ENCODE measurements at places on chromosomes 2 and 18.

GRCh38 chr2:191150230-191150599 is 579 bp downstream of the STAT4 start:
- H3K27ac ChIP-seq = peak overlapping the region; percentile 97
- H3K4me3 ChIP-seq = peak overlapping the region; percentile 92
- H3K4me1 ChIP-seq = peaks cover 71% of the 10 kb centered on the region
- H3K27me3 ChIP-seq = no peaks in the 10 kb centered on the region
- peaks cover 47% of the 10 kb centered on the region for H3K36me3 ChIP-seq

- peaks cover 59% of the 10 kb centered on the region for H3K27me3 ChIP-seq
- H3K4me1 ChIP-seq = peaks cover 22% of the 10 kb centered on the region
- DNase-seq = peak; percentile 81
- H3K4me3 ChIP-seq = peak overlapping the region; percentile 9
Measured at GRCh38 chr2:44955593-44956392, 14.3 kb downstream of the SIX3 start.

GRCh38 chr2:204604061-204604460 is 58.8 kb downstream of the PARD3B start:
- H3K27ac ChIP-seq = no peak overlapping the region
- peaks cover 2% of the 10 kb centered on the region for H3K27me3 ChIP-seq
- no peak overlapping the region for H3K4me3 ChIP-seq
- H3K36me3 ChIP-seq = no peaks in the 10 kb centered on the region
- no peaks in the 10 kb centered on the region for H3K4me1 ChIP-seq

DNA sequence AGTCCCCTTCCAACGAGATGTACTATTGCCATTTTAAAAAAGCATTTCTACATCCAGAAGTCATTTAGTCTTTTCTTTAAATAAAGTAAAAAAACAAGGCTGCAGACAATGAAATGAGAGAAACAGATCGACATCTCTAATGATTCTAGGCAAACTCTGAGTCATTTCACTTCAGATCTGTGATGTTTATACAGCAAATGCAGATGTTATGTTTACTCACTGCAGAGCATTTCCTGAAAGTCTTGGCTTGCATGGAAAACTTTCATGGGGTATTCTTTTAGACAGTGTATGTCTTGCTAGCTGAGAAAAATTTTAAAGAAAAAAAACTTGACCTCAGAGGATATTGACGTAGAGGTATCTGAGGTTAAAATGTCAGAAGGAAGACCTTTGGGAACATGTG is 797.4 kb downstream of the CNTNAP5 start:
- no peaks in the 10 kb centered on the region for H3K4me1 ChIP-seq
- no peak for DNase-seq
- no peaks in the 10 kb centered on the region for H3K27me3 ChIP-seq
- no peaks in the 10 kb centered on the region for H3K36me3 ChIP-seq
- H3K27ac ChIP-seq = no peak overlapping the region
- H3K4me3 ChIP-seq = no peak overlapping the region

- no peaks in the 10 kb centered on the region for H3K36me3 ChIP-seq
- no peaks in the 10 kb centered on the region for H3K4me1 ChIP-seq
- no peaks in the 10 kb centered on the region for H3K27me3 ChIP-seq
Measured at GRCh38 chr2:13604951-13605661, 888.4 kb downstream of the TRIB2 start.

DNA sequence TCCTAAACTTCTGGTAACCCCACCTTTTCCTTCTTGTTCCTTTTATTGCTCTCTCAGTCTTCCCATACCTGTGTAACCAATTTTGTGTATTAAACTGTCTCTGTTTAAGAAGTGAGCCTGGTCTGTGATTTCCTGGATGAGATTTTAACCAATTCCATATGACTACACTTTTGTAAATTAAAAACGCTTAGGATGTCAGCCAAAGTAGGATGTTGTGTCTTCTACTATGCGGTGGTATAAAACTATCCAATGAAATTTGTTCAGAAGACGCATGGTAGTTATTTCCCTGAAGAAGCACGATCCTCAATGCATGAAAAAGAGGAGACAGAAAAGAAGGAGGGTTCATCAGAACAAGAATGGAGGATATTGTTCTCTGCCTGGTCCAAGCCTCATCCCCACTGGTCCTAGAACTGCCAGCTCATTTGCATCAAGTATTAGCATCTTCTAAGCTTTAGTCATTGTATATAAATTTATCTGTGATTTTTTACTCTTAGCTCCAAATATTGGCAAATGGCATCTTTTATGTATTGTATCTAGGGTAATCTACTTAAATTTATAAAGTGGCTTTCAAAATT is 127.4 kb downstream of the TGIF1 start:
- no peaks in the 10 kb centered on the region for H3K4me1 ChIP-seq
- no peak for DNase-seq
- H3K4me3 ChIP-seq = no peak overlapping the region
- no peak overlapping the region for H3K27ac ChIP-seq
- no peaks in the 10 kb centered on the region for H3K36me3 ChIP-seq

DNA sequence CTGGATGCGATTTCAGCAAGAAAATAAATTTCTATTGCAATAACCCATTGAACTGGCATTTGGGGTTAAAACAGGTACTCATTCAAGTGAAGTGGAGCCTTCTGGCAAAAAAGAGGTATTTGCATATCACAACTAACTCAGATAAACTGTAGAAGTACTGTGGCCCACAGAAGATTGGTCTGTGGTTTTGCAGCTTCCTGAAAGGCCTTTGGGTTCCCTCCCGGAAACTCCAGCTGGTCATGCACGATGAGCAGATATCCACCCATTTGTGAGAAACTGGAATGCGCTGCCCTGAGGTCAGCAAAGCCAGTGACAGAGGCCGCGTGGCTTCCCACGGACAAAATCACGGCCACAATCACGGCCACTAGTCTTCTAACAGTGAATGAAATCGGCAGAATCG is 106.3 kb downstream of the EPHA4 start:
- H3K27me3 ChIP-seq = peaks cover 15% of the 10 kb centered on the region
- H3K27ac ChIP-seq = no peak overlapping the region
- peaks cover 27% of the 10 kb centered on the region for H3K4me1 ChIP-seq
- H3K36me3 ChIP-seq = no peaks in the 10 kb centered on the region

DNA sequence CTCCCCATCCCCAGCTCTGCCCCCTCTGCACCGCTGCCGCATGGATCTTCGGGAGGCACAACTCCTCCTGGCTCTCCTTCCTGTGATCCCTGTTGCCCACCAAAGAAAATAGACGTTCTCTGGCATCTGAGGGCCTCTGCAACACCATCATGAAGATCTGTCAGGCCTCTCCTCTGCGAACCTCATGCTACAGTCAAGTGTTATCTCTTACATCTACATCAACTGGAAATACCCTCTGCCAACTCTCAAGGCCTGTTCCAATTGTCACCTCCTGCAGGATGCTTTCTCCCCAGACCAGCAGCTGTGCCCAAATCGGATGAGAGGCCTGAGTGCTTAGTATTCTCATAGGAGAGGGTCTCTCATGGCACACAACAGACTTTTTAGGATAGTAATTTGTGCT is 478.4 kb downstream of the BCL11A start:
- no peak overlapping the region for H3K4me3 ChIP-seq
- no peak for DNase-seq
- no peaks in the 10 kb centered on the region for H3K36me3 ChIP-seq
- no peaks in the 10 kb centered on the region for H3K4me1 ChIP-seq

GRCh38 chr18:13226533-13227144 is 8.1 kb downstream of the LDLRAD4 start:
- no peaks in the 10 kb centered on the region for H3K27me3 ChIP-seq
- no peak for DNase-seq
- H3K4me3 ChIP-seq = no peak overlapping the region
- no peak overlapping the region for H3K27ac ChIP-seq
- peaks cover 18% of the 10 kb centered on the region for H3K4me1 ChIP-seq

GRCh38 chr2:192579965-192580700 is 385.4 kb upstream of the TMEFF2 start:
- no peaks in the 10 kb centered on the region for H3K27me3 ChIP-seq
- no peaks in the 10 kb centered on the region for H3K4me1 ChIP-seq
- no peak overlapping the region for H3K4me3 ChIP-seq

DNA sequence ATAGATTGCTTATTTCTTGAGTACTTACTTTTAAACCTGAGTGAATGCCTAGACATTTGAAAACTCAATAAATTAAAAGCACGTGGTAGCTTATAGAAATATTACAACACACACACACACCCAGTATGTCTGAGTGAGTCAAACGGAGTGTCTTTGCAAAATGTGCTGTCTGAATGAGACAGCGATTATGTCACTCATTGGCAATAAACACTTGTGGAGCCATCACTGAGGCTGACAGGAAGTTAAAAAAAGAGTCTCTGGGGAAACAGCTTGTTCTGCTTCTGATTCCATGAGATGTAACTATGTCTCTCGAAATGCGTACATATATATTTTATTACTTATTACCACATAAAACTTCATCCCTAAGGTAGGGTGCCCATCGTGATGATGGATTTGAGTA is 22.3 kb upstream of the VPS4B start:
- no peaks in the 10 kb centered on the region for H3K36me3 ChIP-seq
- DNase-seq = no peak
- H3K27me3 ChIP-seq = peaks cover 4% of the 10 kb centered on the region
- no peak overlapping the region for H3K4me3 ChIP-seq
- H3K27ac ChIP-seq = no peak overlapping the region

- no peak overlapping the region for H3K27ac ChIP-seq
- no peaks in the 10 kb centered on the region for H3K27me3 ChIP-seq
- DNase-seq = no peak
Measured at GRCh38 chr2:133324150-133324561, 244.1 kb downstream of the NCKAP5 start.

DNA sequence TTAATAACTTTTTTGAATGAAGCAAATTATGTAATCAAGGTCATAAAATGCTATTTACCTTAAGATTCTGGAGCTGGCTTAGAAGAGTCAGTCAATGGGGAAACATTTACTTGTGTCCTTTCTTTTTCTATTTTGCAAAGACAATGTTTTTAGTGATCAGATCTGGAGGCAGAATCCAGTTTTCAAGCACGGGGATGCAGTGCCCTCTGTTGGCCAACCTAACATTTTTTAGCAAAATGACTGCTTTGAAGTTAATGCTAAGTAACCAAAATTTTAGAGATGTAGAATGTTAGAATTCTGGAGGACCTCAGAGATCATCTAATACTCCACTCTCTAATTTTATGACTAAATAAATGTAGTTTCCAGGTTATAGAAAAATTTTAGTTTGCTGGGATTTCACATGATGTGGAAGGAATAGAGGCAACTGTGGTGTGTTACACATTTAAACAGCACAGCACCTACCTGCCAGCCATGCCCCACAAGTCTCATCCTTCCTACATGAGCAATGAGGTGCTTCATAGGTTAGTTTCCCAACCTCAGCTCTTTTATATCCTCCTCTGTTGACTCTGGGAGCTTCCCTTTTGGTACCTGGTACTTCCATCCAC is 23.6 kb upstream of the SLC9A4 start:
- H3K4me1 ChIP-seq = peaks cover 22% of the 10 kb centered on the region
- H3K36me3 ChIP-seq = peaks cover 54% of the 10 kb centered on the region
- no peaks in the 10 kb centered on the region for H3K27me3 ChIP-seq

GRCh38 chr2:19009510-19009909 is 348.9 kb downstream of the OSR1 start:
- H3K4me3 ChIP-seq = no peak overlapping the region
- DNase-seq = no peak
- H3K27me3 ChIP-seq = no peaks in the 10 kb centered on the region

GRCh38 chr2:97900806-97901205 is 94.9 kb downstream of the TMEM131 start:
- no peak overlapping the region for H3K4me3 ChIP-seq
- DNase-seq = no peak
- no peak overlapping the region for H3K27ac ChIP-seq
- H3K36me3 ChIP-seq = peaks cover 25% of the 10 kb centered on the region
- H3K4me1 ChIP-seq = no peaks in the 10 kb centered on the region

GRCh38 chr2:30894498-30895119 is 87.4 kb upstream of the CAPN13 start:
- peaks cover 3% of the 10 kb centered on the region for H3K27me3 ChIP-seq
- DNase-seq = no peak
- no peaks in the 10 kb centered on the region for H3K4me1 ChIP-seq
- H3K4me3 ChIP-seq = no peak overlapping the region
- H3K36me3 ChIP-seq = no peaks in the 10 kb centered on the region

DNA sequence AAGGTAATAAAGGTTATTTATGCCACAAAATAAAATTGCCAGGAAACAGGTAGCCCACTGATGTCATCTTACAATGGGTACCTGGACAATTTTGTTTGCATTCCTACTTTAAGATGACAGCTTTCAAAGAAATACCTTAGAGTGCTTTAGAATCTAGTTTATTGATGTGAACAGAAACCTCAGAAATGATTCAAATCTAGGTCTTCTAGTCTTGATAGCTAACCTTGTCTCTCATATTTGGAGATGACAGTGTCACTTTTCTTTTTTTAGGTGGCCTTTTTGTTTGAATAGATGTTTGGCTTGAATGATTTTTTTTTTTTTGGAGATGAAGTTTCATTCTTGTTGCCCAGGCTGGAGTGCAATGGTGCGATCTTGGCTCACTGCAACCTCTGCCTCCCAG is 69.1 kb downstream of the PIK3C3 start:
- H3K27me3 ChIP-seq = no peaks in the 10 kb centered on the region
- H3K4me3 ChIP-seq = no peak overlapping the region
- no peak for DNase-seq
- peaks cover 21% of the 10 kb centered on the region for H3K4me1 ChIP-seq
- H3K36me3 ChIP-seq = peaks cover 24% of the 10 kb centered on the region
- H3K27ac ChIP-seq = no peak overlapping the region

DNA sequence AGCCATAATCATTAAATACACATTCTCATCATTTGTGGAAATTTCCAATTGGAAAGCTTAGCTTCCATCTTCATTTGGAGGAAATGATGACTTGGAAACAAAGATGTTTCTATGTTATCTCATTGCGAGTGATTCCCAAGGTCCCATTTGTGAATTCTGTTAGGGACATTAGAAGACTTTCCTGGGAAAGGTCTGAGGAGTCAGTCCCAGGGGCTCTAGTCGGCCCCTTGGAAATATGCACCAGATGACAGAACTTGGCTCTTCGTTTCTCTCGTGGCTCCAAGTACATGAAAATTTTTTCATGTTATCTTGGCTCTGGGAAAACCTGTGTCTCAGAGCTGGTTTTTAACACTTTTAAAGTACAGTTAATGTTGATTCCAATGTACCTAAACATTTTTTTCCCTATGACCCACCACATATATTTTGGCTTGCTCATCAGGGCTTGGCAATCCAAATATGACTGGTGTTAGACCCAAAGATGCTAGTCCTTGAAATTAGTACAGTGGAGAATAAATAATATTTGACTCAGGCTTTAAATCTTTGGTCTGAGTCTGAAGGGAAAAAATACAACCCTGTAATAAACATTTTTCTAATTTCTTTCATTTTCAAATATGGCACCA is 15.4 kb upstream of the CAVIN2 start:
- no peaks in the 10 kb centered on the region for H3K36me3 ChIP-seq
- no peak overlapping the region for H3K27ac ChIP-seq
- no peak for DNase-seq
- no peak overlapping the region for H3K4me3 ChIP-seq
- peaks cover 13% of the 10 kb centered on the region for H3K27me3 ChIP-seq

DNA sequence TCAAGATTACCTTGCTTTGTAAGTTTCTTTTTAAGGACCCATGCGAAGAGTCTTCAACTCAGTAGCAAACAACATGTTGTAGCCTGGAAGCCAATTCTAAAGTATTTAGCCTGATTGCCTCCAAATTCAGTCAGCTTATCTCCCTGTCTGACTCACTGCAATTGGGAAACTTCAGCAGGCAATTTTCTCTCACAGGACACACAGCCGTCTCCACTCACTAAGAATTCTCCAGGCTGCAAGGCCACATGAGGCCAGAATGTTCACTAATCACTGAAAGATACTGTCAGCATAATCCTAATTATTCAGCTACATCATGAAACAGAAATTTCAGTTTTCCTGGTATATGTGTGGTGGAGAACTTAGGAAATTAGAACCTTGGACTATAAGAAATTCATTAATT is 78.1 kb upstream of the PDE1A start:
- no peaks in the 10 kb centered on the region for H3K4me1 ChIP-seq
- no peak overlapping the region for H3K4me3 ChIP-seq
- H3K36me3 ChIP-seq = no peaks in the 10 kb centered on the region

Measured in activated CD8-positive, alpha-beta T cell treated with anti-CD3 and anti-CD28 coated beads, Interleukin-2, amount 10 ng/mL, durations not matched to agents 7 days and 5 days (primary cell).